Caudate nucleus (tissue), 63 donors: ENCODE measurements at places on chromosomes 5 and 9.
A peak's percentile ranks its signal among the peaks of the same experiment; 100 is the strongest.

DNA sequence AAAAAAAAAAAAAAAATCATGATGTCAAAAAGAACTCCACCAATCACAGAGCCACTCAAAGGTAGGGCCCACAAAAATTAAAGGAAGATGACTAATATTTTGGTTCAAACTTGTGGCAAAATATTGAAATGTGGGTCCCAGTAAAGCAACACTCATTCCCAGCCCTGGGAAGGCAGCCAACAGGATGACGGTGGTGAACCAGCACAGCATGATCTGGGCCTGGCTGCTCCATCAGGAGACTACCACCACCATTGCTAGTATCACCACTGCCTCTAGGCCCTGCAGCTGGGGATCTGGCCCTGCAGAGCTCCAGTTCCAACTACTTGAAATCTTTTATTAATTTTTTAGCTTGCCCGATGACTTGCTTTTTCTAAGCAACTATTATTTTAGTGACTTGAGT lies 206.8 kb upstream of the ITGA1 start:
- no peak for DNase-seq

DNA sequence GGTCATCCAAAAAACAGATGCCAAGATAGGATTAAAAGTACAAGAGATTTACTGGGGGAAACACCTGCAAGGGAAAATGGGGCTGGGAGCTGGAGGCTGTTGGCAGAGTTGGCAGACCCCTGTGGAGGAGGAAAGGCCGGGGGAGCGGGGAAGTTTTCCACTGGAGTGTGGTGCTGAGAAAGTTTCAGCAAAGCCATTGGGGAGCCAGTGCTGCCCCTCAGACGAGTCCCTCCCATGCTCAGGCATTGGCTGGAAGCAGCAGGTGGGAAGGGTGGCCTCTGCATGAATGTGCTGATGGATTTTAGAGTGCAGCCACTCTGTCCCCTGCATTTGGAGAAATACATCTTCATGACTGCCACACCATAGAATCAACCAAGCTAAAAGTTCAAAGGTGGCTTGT lies 52.8 kb downstream of the TTC1 start:
- DNase-seq, result no peak

DNA sequence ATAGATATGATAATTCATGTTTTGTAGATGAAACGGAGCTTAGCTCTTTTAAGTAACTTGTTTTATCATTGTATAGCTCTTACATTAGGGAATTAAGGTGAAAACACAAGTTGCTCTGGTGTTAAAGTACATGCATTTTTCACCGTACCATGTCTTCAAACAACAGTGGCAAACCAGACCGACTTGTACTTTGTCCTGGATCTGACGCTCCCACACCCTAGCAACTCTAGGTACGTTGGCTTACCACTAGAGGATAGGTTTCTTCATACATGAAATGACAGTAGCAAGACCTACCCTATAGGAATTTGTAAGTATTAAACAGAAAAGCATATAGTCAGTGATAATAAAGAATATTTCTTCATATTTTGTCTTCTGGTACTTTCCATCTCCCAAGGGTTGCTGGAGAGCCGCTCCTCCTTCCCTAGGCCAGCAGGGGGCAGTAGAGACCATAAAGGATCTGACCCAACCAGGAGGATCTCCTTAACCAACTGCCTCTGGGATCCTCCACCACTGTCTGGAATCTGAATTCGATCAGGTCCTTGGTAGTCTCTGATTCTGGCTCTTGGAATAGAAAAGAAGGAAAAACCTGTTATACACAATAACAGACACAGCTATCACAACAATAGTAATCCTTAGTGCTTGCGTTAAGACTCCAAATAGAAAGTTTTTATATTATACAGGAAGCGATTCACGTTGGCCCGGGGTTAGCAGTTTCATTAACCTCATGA lies 136.7 kb downstream of the CAVIN4 start:
- peak; percentile 55 for DNase-seq

DNA sequence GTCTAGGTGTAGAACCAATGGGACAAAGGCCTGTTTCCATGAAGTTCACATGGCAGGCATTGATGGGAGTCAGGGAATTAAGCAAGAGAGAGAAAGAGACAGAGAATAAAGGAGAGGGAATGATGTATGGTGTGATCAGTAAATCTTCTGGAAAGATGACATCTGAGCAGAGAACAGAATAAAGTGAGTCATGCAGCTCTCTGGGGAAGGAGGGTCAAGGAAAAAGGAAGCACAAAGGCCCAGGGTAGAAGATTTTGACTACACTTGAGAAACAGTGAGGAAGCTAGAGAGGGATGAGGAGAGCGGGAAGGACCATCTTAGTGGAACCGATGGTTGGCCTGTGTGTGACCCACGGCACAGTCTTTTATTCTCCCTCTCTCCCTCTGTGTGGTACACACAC lies 425.9 kb downstream of the SPOCK1 start:
- DNase-seq, result no peak

DNA sequence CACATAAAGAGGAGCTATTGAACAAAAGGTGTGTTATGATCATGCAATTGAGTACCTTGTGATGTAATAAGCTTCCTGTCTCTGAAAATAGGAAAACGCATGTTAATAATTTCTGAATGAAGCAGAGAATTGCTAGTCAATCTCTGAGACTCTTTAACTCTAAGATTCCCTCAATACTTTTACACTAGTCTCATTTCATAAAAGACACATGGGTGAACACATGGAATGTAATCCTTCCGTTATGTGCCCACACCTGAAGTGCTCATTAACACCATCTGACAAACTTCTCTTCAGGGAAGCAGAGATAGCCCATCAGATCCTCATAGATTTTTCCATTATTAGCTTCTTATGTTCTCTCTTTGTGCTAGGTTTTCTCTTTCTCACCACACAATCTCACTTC lies 182.4 kb downstream of the TLR4 start:
- no peak for DNase-seq

DNA sequence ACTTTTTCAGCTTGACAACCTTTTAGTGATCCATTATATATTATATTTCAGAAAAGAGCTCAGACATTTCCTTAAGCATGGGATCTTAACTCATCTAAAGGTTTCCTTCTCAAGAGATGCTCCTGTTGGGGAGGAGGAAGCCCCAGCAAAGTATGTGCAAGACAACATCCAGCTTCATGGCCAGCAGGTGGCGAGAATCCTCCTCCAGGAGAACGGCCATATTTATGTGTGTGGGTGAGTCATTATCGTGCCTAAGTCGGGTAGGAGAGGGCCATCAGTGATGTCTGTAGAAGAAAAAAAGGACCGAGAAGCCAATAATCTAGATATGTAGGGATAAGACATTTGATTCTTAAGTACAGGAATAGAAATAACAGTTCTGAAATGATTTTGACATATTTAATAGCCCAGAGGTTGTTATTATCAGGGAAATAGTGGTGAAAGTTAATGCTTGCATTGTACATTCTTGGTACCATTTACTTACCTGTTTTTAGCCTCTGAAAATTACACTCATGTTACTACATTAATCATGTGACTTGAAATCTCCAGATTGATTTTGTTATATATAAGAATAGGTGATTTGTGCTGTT lies 28.2 kb downstream of the MTRR start:
- no peak for DNase-seq
